Naive thymus-derived CD8-positive, alpha-beta T cell (primary cell): ENCODE measurements at places on chromosomes 5 and 9. TPM values are rescaled to one million over a fixed set of nuclear protein-coding genes. Genes with fewer than 3 reads are reported as not detected.

DNA sequence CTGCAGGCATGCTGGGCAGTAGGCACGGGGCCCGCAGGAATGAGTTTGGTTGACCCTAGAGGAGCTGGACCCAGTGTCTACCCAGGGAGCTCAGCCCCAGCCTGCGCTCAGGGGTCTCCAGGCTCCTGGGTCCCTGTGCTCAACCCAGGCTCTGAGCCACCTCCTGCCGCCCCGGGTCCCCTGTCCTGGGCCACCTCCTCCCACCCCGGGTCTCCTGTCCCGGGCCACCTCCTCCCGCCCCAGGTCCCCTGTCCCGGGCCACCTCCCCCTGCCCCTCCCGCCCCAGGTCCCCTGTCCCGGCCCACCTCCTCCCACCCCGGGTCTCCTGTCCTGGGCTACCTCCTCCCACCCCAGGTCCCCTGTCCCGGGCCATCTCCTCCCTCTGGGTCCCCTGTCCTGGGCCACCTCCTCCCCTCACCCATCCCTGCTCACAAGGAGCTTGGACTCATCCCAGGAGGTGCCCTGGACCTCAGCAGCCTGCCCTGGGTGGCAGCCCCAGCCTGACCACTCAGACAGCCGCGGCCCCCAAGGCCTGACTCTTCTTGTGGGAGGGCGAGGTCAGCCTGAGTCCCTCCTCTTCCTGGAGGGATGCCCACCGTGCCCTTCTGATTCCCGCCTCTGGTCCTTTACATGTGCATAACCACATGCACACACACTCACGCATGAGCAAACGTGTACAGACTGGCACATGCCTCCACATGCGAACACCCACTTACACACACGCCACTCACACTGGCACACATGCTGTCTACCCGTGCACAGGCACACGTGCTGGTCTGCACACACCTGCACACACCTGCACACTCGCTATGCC is 2.4 kb downstream of the LCN12 start:
- DNase-seq = peak; percentile 3

DNA sequence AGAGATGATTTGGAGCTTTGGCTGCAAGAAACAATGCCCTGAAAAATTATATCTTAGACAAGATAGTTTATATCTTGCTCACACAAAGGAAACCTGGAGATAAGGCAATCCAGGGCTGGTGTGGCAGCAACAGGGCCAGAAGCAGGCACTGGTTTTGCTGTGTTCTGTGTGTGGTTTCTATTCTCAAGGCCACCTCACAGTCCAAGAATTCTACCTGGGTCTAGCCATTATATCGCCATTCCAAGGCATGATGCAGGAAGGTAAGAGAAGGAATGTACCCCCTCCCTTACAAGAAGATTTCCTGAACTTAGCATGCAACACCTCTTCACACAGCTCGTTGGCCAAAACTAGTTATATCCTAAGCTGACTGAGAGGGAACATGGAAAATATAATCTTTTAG is 74.5 kb upstream of the MEGF10 start:
- DNase-seq = no peak

SPINK4 gene
- not detected for polyA plus RNA-seq

NOL6 gene
- polyA plus RNA-seq = 29.2 TPM

LCN15 gene
- polyA plus RNA-seq = not detected

CAVIN4 gene
- not detected for polyA plus RNA-seq

DOLK gene
- 9.1 TPM for polyA plus RNA-seq
